ENCODE measurements at places on chromosomes 16 and 17.

DNA sequence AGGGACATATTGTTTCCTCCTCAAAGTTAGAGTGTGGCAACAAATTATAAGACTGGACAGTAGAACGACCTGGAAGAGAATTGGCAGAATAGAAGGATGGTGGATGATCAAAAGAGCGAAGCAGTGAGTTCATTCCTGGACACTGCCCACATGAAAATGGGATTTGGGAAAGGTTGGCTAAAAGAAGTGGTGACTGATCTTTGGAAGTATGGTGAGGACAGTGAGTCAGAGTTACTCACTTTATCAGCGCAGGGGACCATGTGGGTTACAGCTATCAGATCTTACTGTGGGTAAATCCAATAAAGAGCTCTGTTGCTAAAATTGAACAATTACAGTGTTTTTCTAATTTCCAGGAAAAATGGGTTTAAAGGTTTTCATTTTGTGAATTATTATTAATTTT lies 2.7 kb upstream of the TANC2 start:
- DNase-seq, result no peak

- DNase-seq, result no peak
Measured at GRCh38 chr17:39169101-39169500, 3.1 kb upstream of the ARL5C start.

DNA sequence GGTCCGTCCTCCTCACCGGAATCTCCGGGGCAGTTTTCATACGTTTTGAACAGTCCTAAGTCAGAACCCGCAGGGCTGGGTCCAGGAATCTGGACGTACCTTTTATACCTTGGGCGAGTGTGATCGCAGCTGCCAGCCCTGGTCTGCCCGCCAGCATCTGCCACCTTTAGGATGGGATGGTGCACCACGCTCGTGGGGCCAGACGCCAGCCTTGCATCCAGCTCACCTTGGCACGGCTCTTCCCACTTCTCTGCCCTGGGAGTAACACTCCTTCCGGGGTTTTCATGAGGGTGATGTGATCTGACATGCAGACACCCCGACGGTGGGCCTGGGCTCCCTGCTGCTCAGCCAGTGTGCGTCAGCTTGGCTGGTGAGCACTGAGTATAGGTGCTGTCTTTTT lies 66.6 kb upstream of the ZNF469 start:
- no peak for DNase-seq

DNA sequence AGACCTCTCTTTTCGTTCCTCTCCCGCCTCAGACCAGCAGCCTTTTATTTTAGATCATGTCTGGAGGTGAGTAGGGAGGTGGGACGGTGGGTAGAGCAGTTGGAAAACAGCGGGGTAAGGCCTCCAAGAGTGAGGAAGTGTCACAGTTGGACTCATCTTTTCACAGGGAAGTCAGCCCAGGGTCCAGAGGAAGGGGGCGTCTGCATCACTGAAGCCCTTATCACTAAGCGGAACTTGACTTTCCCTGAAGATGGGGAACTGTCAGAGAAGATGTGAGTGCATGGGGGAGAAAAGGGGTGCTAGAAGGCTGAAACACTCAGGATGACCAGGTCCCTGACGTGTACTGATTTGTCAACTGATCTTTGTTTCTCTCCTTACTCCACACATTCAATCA lies 461 bp downstream of the LRRC46 start:
- no peak for DNase-seq

GRCh38 chr17:79216826-79217225 lies 142.2 kb downstream of the ENGASE start:
- DNase-seq, result no peak
